ENCODE measurements at places on chromosomes 6 and 20.

DNA sequence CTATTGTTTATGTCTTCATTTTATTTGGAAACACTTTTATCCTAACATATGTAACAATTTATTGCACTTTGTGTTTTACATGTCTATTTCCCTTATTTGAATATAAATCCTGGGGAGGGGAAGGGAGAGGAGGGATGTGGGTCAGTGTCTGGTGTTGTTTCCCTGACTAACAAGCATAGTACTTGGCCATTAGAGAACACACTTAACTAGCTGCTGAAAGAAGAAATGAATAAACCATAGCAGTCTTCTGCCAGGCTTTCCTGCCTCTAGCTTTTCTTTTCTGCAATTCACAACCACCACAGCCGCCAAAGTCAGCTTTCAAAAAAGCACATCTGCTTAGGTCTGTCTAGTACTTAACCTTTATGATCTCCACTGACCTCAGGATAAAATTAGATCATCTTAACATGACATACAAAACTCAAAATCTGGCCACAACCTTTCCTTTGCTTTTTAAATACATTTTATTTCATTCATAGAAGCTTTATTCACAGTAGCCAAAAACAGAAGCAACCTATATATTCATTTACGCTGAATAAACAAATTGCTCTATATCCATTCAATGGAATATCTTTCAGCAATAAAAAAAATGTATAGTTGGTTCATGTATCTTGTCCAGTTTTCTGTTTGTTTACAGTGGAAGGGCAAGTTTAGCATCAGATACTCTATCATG is 16.3 kb downstream of the PDSS2 start:
- DNase-seq = no peak

DNA sequence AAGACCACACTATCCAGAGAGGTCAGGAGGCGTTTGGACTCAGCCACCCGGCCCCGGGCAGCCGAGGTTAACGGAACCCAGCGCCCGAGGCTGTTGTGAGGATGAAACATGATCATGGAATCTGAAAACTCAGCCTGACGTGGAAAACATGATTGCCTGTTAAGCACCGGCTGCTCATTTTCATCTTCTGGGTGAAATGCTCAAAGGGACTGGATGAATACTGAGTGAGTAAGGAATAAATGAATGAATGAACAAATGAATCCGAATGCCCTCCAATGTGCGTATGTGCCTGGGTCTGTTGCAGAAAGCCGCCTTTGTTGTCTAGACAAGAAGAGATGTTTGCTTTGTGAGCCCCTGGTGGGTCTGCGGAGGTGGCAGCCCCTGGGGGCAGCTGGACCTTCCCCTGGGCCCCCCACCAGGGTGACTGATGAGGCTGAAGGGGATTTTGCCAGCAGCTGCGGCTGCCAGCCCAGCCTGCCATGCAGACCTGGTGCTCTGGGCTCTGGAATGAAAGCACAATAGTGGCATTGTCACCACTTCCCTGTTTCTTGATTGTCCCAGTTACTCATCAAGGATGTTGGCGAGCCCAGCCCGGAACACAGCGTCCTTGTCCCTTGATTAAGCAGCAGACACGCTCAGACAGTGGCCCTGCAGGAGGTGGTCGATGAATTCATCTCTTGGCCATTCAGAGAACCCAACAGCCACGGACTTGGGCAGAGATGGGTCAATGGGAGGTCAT is 211.1 kb downstream of the ANKRD60 start:
- DNase-seq = no peak

- no peak for DNase-seq
Observed at GRCh38 chr6:170201361-170201760, 89.5 kb downstream of the DLL1 start.

DNA sequence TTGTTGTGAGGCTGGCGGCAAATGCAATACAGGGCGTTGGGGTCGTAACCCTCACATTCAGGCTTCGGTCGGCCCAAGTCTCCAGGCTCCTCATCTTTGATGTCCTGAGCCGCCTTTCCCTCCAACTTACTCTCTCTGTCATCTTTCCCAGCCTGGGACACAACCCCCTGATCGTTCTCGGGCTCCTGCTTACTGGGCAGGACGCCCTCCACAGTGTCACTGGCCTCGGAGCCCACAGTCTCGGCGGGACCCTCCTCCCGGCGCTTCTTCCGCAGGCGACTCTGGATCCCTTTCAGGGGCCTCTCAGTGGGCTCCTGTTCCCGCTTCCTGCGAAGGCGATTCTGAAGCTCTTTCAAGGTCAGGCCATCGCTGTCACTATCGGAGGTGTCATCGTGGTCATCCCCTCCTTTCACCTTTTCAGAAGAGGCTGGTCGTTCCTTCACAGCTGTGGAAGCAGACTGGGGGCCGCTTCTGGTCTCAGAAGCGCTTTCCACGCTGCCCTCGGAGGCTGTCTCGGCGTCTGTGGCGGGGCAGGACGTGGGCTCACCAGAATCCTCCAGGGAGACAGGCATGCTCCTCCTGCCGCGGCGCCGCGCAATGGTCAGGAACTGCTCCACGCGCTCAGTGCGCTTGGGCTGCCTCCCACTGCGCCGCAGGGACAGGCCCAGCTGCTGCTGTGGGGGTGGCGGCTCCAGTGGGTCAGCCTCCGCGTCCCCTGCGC is 15.4 kb downstream of the DIDO1 start:
- DNase-seq = no peak

GRCh38 chr6:138402838-138403187 is 1.2 kb upstream of the HEBP2 start:
- no peak for DNase-seq

DNA sequence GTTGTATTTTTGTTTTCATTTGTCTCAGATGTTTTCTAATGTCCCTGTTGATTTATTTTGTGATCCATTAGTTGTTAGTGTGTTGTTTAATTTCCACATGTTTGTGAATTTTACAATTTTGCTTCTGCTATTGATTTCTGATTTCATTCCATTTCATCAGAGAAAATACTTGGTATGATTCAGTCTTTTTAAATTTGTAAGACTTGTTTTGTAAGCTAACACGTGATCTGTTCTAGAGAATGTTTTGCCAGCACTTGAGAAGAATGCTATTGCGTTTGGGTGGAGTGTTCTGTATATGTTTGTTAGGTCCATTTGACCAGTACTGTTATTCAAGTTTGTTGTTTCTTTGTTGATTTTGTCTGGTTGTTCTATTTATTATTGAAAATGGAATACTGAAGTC is 53.9 kb downstream of the KIZ start:
- DNase-seq = no peak

- no peak for DNase-seq
Observed at GRCh38 chr6:17454316-17455005, 61.1 kb downstream of the CAP2 start.

GRCh38 chr6:53464483-53464882 is 80.4 kb downstream of the GCLC start:
- no peak for DNase-seq

DNA sequence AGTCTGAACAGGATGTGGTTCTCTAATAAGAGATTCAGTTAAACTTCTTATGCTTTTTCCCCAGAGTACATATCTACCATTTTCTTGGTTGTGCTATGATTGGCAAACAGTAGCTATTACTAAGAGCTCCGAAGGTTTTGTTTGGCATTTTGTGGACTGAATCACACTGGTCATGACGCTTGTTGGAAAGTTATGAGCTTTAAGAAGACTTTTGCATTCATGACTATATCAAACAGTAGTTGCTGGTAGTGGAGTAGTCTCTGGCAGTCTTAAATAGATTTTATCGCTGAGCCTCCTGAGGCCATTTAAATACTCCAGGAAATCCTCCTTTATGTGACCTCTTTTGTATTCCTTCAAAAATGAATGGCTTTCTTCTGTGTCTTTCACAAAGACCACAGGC is 40.8 kb downstream of the CCDC170 start:
- no peak for DNase-seq

GRCh38 chr6:147561726-147562125 is 53.2 kb downstream of the SAMD5 start:
- DNase-seq = no peak

DNA sequence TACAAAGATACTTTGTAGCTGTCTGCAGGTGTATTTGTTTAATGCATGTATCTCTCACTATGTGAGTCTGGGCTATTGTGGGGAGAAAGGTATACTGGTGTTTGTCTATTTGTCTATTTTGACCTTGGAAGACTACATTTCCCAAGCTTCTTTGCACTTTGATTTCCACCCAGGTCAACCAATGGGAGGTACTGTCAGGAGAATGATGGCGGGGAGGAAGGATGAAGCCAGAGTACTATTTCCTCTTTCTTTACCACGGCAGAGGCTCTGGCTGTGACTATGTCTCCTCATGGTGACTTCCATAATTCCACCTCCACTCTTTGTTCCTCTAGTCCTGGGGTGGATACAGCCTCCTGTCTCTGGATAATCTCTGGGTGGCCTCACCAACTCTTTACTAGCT is 23.1 kb downstream of the LBP start:
- DNase-seq = no peak

- DNase-seq = no peak
Observed at GRCh38 chr6:54981647-54982046, 135.1 kb downstream of the FAM83B start.

All from activated CD4-positive, alpha-beta T cell treated with anti-CD3 and anti-CD28 coated beads for 24 hours (primary cell).